CD4-positive, CD25-positive, alpha-beta regulatory T cell (primary cell): ENCODE measurements at places on chromosomes 16 and 17. TPM values are rescaled to one million over a fixed set of nuclear protein-coding genes. Genes with fewer than 3 reads are reported as not detected.

The PTGES3L gene
- not detected for polyA plus RNA-seq

The ADAP2 gene
- polyA plus RNA-seq, result not detected

The NAGS gene
- polyA plus RNA-seq, result 1.3 TPM

The KRTAP4-9 gene
- polyA plus RNA-seq, result not detected

The HOXB5 gene
- not detected for polyA plus RNA-seq

The EME1 gene
- 0.49 TPM for polyA plus RNA-seq

The TBC1D3D gene
- not detected for polyA plus RNA-seq

The ARL5C gene
- polyA plus RNA-seq, result not detected
